ENCODE measurements at places on chromosomes 4 and X. TPM values are rescaled to one million over a fixed set of nuclear protein-coding genes. Genes with fewer than 3 reads are reported as not detected.

GRCh38 chr4:168880072-168880675 lies 129.9 kb downstream of the CBR4 start:
- H3K36me3 ChIP-seq: peaks cover 7% of the 10 kb centered on the region
- no peak overlapping the region for H3K4me3 ChIP-seq
- H3K27ac ChIP-seq: no peak overlapping the region
- no peaks in the 10 kb centered on the region for H3K27me3 ChIP-seq
- no peaks in the 10 kb centered on the region for H3K4me1 ChIP-seq

GRCh38 chrX:154545673-154546274 lies 872 bp downstream of the G6PD start:
- peaks cover 9% of the 10 kb centered on the region for H3K36me3 ChIP-seq
- no peak for DNase-seq
- H3K27ac ChIP-seq: peak overlapping the region; percentile 95
- H3K4me3 ChIP-seq: peak overlapping the region; percentile 91
- H3K4me1 ChIP-seq: peaks cover 23% of the 10 kb centered on the region

Gene ERAS
- not detected for total RNA-seq

Gene VSIG4
- total RNA-seq: not detected

Gene SCD5
- total RNA-seq: 17.9 TPM

GRCh38 chr4:70671091-70671490 lies 4.8 kb upstream of the JCHAIN start:
- no peak overlapping the region for H3K27ac ChIP-seq
- H3K36me3 ChIP-seq: no peaks in the 10 kb centered on the region
- DNase-seq: no peak
- no peaks in the 10 kb centered on the region for H3K27me3 ChIP-seq
- H3K4me1 ChIP-seq: no peaks in the 10 kb centered on the region

Gene ARL9
- total RNA-seq: 0.24 TPM

DNA sequence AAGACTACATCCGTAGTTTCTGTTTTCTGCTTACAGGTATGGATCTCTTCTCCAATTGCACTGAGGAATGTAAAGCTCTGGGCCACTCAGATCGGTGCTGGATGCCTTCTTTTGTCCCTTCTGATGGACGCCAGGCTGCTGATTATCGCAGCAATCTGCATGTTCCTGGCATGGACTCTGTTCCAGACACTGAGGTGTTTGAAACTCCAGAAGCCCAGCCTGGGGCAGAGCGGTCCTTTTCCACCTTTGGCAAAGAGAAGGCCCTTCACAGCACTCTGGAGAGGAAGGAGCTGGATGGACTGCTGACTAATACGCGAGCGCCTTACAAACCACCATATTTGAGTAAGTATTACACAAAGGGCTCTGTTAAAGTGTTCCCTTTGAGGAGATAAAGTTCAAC lies 13.8 kb downstream of the PCDH10 start:
- no peak overlapping the region for H3K4me3 ChIP-seq
- H3K36me3 ChIP-seq: peaks cover 3% of the 10 kb centered on the region
- no peak overlapping the region for H3K27ac ChIP-seq
- no peak for DNase-seq
- no peaks in the 10 kb centered on the region for H3K27me3 ChIP-seq

Measured in A673 (cell line).